Activated CD8-positive, alpha-beta memory T cell treated with anti-CD3 and anti-CD28 coated beads, Interleukin-2, amount 50 U/mL, for 48 hours (primary cell): ENCODE measurements at places on chromosomes 3 and 15.

- DNase-seq: no peak
Observed at GRCh38 chr15:58308742-58309355, 122.9 kb upstream of the LIPC start.

DNA sequence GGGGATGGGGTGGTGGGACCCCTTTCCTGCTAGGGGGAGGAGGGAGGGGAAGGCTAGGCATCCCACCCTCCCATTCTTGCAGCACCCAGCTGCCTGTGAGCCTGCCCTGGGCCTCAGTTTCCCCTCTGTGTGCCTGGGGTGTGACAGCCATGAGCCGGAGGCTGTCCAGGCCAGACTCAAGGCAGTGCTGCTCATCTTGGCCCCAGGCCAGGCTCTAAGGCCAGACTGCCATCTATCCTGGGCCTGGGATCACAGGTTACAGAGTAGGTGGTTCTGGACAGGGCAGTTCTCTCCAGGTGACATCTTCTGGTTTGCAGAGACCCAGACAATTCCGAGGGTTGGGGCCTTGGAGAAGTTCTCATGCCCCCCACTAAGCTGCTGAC, 3.3 kb upstream of the VILL start:
- DNase-seq: peak; percentile 20

GRCh38 chr3:189210251-189210770, 38.5 kb downstream of the TPRG1 start:
- no peak for DNase-seq

DNA sequence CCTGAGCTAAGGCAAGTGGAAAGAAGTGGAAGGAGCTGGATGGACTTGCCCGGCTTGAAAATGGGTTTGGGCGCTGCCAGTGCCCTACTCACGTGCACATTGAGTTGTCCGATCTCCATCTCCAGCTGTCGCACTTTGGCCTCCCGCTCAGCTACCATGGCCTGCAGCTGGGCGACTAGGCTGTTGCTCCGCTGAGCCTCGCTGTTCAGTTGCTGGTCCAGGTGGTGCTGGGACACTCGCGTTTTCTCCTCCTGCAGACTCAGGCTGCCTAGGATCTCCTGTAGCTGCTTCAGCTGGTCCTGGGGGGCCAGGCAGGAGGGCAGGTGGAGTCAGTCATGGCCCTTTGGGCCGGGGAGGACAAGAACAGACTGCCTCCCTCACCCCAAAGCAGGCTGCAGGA, 33.0 kb upstream of the HHATL start:
- peak; percentile 20 for DNase-seq
